Esophagus squamous epithelium (tissue), 5 donors: ENCODE measurements at places on chromosomes 7 and 10.

- no peak for DNase-seq
Observed at GRCh38 chr7:1278543-1278942, 45.9 kb downstream of the UNCX start.

DNA sequence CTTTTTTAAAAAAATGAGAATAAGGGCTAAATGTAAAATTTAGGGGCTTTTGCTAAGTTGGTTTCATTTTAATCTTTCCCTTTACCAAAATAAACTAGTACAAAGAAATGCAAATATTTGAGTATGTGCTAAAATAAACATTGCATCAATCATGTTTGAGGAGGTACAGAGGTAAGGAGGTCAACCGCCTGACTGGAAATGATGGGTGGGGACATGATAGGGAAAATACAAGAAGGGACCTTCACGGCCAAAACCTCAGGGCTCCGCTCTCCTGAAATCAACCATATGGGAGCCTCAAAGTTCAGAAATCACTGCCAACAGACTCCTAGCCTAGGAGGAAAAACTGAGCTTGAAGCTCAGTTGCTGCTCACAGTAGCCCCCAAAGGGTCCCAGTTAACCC, 207.6 kb downstream of the AHR start:
- no peak for DNase-seq

DNA sequence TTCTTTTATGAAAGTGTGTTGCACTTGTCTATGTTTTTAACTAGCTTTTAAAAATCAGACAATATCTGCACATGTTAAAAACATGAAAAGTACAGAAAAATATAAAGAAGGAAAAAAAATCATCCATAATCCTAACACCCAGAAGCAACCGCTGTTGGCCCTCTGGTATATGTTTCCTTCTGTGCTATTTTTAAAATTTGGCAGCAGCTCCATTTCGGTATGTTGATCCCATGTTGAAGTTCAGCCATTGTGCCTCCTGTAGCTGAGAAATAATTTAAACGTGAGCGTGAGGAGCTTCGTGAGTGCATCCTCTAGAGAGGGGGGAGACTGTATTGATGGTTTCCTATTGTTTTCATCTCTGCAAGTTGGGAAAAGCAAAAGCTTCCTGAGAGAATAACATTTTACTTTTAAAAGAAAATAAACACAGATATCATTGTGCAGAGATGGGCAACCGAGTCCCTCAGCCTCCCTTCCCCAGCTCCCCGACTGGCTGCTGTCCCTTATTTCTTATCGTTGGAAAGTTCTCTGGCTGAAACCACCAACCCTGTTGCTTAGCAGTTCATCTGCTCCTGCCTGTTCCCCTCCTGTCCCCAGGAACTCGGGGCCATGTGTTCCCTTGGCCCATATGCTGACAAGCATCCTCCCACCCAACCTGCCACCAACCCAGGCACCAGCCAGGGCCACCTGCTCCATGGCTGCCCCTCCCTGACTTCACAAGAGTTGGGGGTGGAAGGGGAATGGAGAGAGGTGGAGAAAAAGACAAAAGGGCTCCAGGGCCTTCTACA, 499.1 kb upstream of the PODXL start:
- no peak for DNase-seq

DNA sequence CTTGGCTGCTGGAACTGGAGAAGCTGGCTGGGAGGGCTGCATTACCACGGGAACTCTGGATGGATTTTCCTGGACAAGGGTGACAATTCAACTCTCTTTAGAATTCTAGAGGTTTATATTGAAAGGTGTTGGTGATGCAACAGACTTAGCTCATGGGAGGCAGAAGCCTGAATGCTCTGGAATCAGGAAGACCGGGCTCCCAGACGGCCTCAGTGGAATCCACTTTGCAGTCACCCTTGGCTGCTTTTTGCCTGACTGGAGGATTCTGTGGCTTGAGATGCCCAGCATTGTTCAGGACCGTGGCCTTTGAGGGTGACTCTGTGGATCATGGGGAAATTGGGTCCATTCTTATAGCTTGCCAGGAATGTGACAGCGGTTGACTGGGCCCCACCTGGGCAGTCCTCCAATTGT, 32.3 kb downstream of the PYROXD2 start:
- no peak for DNase-seq

- no peak for DNase-seq
Observed at GRCh38 chr10:49564461-49565009, 25.6 kb upstream of the ERCC6 start.

DNA sequence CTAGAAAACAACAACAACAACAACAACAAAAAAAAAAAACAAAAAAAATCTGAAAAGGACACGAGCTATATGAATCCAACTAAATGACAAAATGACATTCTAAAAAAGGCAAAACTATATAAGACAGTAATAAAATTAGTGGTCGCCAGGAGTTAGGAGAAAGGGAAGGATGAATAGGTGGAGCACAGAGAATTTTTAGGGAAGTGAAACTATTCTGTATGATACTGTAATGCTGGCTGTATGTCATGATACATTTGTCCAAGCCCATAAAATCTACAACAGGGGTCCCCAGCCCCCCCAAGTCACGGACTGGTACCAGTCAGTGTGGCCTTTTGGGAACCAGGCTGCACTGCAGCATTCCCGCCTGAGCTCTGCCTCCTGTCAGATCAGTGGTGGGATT, 2.8 kb upstream of the PUS7 start:
- DNase-seq: no peak

GRCh38 chr7:38217672-38218071, 39.6 kb downstream of the STARD3NL start:
- no peak for DNase-seq

- no peak for DNase-seq
Observed at GRCh38 chr10:89258881-89259280, 7.3 kb upstream of the LIPA start.

DNA sequence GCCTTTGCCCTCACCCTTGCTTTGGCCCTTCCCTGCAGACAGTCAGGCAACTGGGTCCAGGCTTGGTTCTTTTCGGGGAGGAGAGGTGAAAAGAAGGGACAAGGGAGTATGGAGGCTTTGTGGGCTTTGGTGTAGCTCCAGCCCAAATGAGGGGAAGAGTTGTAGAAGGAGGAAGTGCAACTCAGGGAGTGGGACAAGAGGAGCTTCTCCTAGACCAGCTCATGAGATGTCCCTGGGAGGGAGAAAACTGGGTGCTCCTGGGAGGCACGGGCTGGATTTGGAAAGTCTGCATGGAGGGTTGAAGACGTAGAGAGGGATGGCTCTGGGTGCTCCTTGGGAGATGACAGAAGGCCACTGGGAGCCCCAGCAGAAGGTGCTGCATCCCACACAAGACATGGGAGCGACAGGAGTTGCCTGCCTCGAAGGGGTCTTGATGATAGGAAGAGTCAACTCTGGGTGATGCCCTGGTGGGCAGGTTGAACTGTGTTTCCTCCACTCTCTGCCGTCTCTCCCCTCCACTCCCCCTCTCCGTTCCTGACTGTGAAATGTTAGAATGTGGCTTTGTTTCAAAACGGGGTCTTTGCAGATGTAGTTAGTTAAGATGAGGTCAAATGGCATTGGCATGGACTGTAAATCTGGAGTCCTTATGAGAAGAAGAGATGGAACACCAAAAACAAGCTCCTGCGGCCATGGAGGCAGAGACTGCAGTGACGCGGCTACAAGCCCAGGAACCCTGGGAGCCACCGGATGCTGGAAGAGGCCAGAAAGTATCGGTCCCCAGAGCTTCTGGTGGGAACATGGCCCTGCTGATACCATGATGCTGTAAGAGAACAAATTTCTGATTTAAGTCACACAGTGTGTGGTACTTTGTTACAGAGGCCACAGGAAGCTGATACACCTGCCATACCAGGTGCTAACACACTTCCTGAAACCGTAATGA, 298.5 kb downstream of the GLRX3 start:
- DNase-seq: no peak

DNA sequence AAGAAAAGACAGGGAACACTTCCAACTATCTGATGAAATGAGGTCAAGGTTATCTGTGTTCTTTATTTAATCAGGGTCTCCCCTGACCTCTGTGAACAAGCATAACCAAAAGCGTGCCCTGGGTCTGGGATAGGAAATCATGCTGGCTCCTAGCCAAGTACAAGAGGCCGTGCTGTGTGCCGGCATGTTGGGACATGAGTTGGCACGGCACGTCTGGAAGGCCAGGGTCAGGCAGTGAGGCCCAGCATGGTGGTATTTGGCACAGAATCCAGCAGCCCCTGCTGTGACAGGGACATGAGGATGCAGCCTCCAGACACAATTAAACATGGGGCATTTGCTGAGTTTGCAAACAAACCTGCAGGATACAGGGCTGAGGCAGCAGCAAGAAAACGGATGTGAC, 320.4 kb downstream of the PLXNA4 start:
- no peak for DNase-seq

- DNase-seq: no peak
Observed at GRCh38 chr10:15211464-15211979, 43.0 kb upstream of the NMT2 start.
